ENCODE measurements at places on chromosomes 5 and 9. TPM values are rescaled to one million over a fixed set of nuclear protein-coding genes. Genes with fewer than 3 reads are reported as not detected.

DNA sequence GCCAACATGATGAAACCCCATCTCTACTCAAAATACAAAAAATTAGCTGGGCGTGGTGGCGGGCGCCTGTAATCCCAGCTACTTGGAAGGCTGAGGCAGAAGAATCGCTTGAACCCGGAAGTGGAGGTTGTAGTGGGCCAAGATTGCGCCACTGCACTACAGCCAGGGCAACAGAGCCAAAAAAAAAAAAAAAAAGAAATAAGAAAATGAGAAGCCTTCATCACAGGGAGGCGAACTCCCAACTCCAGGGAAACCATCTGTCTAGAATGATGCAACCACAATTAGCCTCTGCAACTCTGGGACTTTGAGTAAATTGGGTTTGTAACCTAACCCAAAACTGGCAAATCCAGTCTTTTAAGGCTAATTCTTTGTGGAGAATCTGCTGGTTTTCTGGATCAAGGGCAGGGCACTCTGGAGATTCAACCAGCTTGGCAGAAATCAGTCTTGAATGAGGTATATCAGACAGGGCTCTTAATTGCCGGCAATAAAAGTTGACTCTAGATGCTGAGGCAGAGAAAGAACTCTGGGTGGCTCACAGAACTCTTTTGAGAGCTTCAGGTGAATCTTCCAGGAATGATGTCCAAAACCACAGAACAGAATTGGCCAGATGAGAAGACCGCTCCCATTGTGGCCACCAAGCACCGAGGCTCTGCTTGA is 9.9 kb downstream of the S100Z start:
- no peak for DNase-seq

The GFPT2 gene
- total RNA-seq, result 20.8 TPM

GRCh38 chr9:123679330-123679987 is 250.5 kb downstream of the DENND1A start:
- peak; percentile 27 for DNase-seq

DNA sequence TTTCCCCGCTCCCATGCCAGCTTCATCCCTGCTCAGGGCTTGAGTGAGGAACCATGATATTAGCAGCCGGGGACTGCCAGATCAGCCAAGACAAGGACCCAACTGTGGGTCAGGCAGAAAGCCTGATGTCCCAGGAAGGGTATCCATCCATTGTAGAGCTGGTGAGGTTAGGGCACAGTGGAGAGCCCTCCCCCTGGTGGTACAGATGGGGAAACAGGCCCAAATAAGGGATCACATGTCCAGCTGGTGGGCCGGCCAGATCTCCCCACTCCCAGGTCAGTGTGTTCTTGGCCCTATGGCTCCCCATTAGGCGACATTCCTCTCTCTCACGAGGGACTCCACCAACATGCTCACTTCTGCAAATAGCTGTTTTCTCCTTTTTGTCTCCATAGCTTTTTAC is 9.0 kb downstream of the CDX1 start:
- DNase-seq, result peak; percentile 25

The FOXD1 gene
- 3.2 TPM for total RNA-seq

The SLF1 gene
- 7.5 TPM for total RNA-seq

DNA sequence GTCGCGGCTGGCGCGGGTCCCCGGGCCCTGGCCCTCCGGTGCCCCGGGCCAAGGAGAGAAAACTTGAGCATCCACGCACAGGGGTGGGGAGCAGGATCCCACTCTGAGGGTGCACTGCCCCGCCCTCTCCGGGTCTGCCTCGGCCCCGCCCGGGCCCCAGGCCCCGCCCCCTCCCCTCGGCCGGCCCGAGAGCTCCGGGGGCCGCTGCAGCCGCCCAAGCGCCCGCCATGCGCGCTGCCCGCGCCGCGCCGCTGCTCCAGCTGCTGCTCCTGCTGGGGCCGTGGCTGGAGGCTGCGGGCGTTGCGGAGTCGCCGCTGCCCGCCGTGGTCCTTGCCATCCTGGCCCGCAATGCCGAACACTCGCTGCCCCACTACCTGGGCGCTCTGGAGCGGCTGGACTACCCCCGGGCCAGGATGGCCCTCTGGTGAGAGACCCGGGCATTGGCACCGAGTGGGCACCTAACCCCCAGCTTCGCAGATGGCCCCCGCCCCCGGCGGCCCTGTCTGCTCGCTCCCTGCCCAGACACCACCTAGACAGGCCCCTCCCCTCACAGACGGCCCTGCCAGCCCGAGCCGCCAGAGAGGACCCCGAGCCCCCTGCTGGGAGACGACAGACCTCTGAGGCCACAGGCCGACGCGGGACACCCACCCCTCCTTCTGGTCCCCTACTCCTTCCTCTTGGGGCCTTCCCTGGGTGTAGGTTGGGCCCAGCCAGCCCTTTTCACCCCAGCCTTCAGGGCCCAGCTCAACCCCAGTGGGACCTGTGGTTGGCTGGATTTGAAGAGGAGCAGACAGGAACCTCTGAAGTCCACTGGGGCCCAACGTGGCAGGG is at the start of gene CERCAM:
Gene CERCAM, plus strand, starts transcription at position 207 of the 831 bp plus-strand sequence. Its CDS starts 21 bp downstream, at position 228.
- peak; percentile 25 for DNase-seq

DNA sequence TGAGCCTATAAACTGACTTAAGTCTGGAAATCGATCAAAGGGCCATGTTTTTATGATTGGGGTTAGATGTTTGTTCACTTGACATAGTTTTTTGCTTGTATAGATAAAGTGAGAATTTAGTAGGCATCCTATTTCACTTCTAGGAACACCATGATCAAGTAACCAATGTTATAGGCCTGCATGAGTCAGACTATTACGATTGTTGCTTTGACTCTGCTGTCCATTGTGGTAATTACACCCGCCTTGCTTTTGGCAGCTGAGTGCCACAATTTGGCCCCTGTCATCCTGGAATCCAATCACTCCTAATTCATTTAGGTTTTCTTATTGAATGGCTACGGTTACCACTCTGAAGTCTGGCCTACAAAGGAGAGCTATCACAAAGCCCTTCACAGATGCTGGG is 67.8 kb upstream of the IL33 start:
- no peak for DNase-seq
